ENCODE measurements at places on chromosomes 1 and 21.
A peak's percentile ranks its signal among the peaks of the same experiment; 100 is the strongest.

DNA sequence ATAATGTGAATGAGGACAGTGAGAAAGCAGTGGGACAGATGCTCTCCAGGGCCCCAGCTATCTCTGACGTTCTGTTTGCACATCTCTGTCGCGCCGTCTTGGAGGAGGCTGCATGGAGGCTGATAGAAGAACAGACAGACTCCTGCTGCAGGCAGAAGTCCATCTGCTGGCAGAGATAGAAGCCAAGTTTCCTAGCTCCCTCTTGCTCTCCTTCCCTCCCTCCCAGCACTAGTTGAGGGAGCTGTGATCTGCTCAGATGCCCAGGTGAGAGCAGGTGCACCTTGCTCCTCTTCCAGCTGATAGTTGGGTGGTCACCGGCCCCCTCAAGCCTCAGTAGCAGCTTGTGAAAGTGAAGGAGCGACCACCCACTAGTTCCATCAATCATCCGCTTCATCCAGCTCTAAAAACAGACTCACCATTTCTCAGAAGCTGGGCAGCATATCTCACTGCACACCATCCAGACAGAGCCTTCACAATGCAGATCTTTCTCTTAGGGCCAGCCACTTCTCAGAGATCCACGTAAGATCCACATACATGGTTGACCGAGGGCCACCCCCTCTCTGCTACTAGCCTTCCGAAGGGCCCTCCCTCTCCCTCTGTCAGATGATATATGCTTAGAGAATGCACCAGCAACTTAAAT is 12.9 kb downstream of the LRRN2 start:
- no peak for DNase-seq

GRCh38 chr1:23421753-23422240 is 2.8 kb downstream of the TCEA3 start:
- DNase-seq = no peak

DNA sequence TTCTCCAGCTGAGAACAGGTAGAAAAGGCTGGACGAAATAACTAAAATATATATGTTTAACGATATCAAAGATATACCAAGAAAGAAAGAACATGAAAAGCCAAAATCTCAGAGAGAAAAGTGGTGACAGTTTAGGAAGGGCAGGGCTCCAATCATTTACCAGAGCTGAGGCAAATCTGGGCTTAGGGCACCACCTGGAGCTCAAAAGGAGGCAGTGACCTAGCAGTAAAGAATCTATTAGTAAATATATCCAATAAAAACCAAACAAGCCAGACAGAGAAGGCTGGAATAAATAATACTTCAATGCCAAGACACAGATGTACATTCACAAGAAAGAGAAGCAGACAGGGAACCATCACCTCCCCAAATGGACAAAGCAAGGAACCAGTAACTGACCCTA is 43.5 kb downstream of the CHIA start:
- peak; percentile 57 for DNase-seq

- no peak for DNase-seq
Measured at GRCh38 chr1:235960809-235961208, 94.1 kb upstream of the LYST start.

GRCh38 chr1:42961312-42962091 is 2.8 kb upstream of the SLC2A1 start:
- no peak for DNase-seq

- DNase-seq = no peak
Measured at GRCh38 chr1:176693697-176694329, 230.8 kb downstream of the PAPPA2 start.

DNA sequence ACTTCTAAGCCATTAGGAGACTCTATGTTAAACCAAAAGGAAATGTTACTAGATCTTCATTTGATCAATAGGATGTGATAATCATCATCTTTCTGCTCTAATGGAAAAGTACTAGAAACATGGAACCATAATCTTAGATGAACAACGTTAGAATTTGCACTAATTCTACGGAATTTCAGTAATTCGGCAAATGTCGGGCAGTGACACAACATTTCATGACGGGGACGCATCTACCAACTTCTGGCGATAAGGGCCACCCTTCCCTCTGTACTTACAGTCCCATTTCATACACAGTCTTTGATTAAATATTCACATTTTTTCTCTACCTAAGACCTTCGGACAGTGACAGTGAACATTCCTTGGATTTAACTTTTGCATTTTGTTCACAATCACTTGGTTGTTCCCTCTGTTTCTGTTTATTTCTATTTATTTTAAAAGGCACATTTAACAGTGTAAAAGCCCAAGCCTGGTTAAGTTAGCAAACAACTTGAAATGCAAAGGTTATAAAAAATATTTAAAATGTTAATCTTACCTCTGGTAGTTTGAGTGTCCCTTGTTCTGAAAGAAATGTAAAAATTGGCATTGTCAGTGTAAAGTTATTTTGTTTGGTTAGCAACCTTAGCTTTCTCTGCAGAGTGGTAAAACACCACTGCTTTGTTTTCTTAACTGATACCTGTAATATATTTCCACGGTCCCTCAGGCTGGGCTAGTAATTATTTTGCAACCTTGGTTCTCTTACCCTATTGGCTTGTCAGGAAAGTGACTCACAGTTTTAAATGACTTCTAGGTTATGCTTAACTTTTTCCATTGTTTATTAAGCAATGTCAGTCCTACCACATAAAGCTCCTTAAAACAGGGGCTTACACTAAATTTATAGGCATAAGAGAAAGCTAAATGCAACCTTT is 276.9 kb downstream of the VAV3 start:
- DNase-seq = no peak

- no peak for DNase-seq
Measured at GRCh38 chr1:84208935-84209334, 64.9 kb downstream of the PRKACB start.

DNA sequence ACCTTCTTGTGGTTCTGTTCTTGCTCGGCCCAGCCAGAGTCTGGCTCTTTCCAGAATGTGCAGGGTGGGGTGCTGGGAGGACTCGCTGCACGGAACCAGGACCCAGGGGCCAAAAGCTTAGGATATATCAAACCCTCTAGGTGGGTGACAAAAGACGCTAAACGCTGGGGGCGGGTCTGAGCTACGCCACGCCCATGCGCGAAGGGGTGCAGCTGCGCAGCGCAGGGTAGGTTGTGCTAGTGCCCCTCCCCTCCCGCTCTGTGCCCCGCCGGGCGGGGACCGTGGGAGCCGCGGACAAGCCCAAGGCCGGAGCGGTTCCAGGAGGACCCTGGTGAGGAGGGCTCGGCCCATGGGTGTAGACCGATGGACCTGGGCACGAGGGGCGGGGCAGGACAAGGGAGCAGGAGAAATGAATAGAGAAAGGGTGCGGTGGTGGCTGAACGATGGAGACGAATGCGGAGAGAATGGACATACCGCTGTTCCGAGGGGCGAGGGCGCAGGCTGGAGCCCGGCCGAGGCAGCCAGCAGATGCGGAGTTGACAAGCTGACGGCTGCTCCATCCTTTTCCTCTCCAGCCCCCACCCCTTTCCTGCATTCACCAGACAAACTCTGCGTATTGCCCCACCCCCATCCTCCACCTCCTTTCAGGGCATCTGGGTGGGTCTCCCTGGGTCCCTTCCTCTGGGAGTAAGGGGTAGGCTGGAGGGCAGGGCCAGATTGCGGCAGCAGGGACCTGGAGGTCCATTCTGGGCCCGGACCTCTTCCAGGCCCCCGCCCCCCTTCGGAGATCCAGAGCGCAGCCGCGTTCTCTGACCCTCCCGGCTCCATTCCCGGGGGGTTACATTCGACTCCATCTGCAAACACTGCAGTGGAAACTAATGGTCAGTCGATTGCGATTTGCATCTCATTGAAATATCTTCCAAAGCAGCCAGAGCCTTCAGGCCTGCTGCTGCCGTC is at the start of gene RUSC1:
TSS of gene RUSC1 (plus strand) at position 234 of the 957 bp plus-strand sequence. CDS start 880 bp downstream, outside the sequence.
- peak; percentile 87 for DNase-seq

DNA sequence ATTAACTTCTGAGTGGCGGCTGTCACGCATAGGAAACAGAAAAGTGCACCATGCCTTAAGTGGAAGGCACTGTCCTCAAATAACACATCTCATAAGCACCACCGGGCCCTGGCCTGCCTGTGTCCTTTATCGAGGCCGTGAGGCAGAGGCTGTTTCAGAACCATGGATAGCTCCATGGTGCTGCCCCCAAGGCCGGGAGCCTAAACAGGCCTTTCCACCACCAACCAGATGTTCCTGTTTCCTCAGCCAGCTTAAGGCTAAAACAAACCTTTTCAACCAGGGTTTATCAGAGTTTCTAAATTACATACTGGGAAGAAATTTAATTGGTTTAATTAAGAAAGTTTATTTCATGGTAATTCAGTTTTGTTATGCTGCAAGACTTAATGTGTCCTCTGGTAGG is 114.4 kb downstream of the DMRTA2 start:
- DNase-seq = peak; percentile 10

- no peak for DNase-seq
Measured at GRCh38 chr1:5645929-5646328, 346.3 kb downstream of the NPHP4 start.

- peak; percentile 69 for DNase-seq
Measured at GRCh38 chr1:1069711-1070676, 4.1 kb downstream of the RNF223 start.

DNA sequence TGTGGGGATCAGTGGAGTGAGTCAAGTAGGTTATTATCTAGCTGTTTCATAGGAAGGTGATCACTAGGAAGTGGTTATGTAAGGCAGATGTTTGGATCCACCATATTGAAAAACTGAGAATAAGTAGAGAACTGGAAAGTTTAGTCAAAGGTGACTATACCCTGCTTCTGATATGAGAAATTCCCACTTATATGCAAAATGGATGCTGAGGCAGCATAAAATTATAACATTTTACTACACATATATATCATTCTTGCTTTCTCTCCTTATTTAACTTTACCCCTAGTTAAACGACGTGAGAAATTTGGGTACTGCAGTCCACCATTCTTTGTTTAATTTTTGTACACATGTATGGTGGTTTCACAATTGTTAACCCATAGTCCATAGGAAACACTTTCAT is 142.4 kb downstream of the ADGRL4 start:
- no peak for DNase-seq

DNA sequence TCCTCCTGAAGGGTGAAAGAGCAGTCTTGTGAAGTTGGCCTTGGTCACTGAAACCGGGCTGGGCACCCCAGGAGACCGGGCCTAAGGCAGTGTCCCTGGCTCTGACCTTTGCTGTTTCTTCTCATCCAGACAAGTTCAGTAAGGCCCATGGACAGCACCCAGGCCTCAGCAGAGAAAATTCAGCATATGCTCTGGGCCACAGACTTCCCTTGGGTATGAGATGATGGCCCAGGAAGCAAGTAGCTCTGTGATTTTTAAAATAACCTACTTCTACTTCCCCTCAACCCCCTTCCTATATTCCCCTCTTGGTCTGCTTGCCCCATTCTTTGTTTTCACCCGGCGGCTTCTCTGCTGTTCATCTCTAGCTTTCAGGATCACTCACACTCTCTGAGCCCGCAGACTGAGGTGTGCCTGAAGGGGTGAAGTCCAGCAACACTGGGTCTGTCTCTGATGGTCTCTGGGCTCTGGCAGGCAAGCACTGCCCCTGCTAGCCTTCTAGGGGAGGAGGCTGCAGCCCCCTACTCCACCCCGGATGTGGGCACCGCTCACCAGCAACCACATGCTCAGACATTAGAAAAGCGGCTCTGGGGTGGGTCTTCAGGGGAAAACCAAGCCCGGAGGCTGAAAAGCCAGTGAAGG is 2.9 kb upstream of the GPR25 start:
- no peak for DNase-seq

DNA sequence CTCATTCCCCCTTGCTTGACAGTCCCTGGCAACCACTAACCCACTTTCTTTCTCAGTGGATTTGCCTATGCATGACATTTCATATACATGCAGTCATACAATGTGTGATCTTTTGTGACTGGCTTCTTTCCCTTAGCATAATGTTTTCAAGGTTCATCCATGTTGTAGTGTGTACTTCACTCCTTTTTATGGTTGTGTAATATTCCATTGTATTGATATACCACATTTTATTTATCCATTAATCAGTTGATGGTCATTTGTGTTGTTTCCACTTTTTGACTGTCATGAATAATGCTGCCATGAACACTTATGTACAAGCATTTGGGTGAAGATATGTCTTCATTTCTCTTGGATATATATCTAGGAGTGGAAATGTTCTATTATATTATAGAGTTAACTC is 127.7 kb upstream of the GRIK3 start:
- no peak for DNase-seq

DNA sequence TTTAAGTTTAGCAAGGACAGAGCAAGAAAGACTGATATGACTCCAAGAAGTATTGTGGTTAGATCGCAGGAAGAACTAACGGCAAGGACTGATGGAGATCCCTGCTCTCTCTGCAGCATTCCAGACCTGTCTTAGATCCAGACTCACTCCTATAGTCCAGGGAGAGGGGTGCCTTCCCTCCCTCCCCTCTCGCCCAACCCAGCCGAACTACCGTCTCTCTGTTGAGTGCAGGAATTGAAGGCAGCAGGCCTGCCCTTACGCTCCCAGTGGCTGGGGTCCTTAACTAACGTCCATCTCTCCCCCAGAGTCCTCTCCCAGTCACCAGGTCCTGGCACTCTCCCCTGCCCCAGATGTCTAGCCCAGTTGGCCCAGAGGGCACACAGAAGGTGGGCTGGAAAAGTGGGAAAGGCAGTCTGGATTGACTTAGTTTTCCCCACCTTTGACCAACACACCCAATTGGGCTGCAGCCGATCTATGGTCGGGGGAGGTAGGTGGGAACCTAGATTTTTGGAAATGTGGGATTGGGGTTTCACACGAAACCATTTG is 1.1 kb downstream of the CRABP2 start:
- no peak for DNase-seq

DNA sequence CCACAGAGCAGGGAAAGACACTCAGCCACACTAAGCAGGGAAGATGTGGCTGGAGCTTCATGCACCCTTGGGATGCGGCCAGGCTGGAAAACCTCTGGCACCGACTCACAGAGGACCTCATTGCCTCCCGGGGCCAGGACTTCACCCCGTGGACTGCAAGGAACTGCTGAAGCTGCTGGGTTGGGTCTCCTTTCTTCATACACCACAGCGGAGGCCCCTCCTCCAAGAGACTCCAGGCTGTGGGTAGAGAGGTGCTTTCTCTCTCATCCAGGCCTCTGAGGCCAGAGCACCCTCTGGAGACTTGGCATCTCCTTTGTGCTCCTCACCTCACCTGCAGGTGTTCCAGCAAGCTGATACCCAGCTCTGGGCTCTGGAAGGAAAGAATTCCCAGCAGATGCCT is 76.0 kb upstream of the EDN2 start:
- DNase-seq = no peak

- DNase-seq = no peak
Measured at GRCh38 chr1:156198831-156199349, 5.0 kb downstream of the SLC25A44 start.

DNA sequence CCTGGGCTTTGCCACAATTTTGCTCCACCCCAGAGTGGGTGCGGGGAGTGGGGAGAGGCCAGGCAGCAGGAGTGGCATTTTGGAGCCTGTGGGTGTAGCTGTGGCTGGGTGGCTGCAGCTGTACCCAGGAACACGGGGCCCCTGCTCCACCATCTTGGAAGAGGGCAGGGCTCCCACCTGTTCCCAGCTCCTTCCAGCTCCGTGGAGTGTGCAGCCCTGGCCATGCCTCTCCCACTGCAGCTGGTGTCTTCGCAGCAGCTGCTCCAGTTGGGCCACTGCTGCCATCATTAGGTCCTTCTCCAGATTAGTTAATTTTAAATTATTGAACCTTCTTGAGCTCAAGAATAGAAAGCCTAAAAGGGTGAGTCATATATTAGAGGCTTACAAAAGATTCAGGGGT is 17.6 kb downstream of the FAM20B start:
- no peak for DNase-seq

GRCh38 chr1:112263453-112263852 is 132.6 kb upstream of the CTTNBP2NL start:
- DNase-seq = no peak

Data from germinal center (tissue), 1 donor.